ENCODE measurements at places on chromosomes 12 and 14.
A peak's percentile ranks its signal among the peaks of the same experiment; 100 is the strongest.

- DNase-seq: no peak
These were observed 128.9 kb upstream of the CCND2 start for GRCh38 chr12:4144676-4145075.

GRCh38 chr14:77319422-77319821, 1.3 kb downstream of the POMT2 start:
- DNase-seq: no peak

DNA sequence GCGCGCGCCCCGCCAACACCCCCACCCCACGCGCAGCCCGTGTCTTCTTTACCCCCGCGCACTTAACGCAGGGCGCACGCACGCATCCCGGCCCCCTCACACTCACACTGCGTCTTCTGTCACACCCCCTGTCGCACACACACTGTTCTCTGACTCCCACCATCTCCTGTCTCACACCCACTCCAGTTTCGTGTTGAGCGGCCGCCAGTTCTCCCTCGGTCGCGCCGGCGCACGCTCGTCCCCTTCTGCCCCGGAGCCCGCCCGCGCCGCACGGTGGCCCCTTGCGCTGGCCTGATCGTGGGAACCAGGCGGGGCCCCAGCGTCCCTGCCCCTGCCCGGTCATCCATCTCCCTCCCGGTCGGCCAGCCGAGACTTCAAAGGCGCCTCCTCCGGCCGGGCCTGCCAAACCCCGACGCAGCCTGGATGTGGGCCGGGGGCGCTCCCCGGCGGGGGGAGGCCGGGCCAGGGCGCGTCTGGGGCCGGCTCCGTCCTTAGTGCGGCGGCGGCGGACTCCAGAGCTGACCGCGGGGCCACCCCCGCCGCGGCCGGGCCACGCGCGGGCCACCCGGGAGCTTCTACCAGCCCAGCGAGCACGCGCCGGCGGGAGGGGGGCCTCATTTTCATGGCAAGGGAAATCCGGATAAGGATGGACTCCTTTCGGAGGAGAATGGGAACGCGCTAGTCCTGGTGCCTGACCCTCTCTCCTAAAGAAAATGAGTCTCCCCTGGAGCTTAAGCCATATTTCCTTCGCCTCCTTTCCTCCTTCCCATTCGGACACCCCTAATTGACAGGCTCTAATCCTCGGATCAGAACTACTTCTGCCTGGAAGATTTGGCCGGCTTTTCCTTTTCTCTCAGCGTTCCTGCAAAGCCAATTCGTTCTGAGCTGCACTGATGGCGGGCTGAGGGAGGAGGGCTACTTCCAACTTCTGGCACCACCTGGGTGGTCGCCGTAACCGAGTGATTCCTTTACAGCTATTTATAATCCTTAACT, 82.0 kb upstream of the HMGA2 start:
- peak; percentile 12 for DNase-seq

DNA sequence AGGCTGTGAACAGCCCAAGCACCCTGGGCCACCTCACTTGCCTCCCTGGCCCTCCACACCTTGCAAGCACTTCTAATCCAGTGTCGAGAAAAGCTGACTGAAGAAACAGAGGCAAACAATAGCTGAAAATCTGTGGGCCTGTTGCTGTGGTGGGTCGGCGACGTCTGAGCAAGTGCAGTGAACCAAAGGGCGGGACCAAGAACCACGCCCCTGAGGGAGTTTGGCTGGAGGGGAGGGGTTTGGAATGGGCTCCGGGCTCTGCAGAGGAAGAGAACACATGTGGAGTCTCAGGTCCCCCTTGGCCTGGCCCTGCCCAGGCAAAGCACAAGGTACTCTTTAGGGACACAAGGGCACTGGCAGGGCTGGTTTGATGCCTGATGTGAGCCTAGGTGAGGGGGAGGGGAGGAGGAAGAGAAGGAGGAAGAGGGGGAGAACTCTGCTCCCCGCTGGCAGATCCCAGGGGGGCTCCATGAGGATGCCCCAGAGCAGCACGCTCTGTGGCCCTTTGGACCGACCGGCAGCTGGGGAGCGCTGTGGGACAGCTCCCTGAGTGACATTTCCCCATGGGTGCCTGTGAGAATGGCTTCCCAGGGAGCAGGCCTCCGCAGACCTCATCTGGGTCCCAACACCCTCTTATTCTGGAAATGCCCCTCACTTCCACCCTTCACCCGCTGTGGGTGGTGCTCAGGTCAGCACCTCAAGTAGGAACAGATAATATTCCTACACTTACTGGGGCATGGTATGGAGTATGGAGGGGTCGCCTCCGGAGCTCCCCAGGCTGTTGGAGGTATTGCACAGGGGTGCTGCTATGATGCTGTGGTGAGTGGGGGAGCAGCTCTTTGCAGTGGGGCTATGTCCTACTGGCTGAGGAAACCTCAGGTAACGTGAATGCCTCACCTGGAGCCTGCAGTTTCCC, 85.5 kb downstream of the CPSF2 start:
- DNase-seq: no peak

DNA sequence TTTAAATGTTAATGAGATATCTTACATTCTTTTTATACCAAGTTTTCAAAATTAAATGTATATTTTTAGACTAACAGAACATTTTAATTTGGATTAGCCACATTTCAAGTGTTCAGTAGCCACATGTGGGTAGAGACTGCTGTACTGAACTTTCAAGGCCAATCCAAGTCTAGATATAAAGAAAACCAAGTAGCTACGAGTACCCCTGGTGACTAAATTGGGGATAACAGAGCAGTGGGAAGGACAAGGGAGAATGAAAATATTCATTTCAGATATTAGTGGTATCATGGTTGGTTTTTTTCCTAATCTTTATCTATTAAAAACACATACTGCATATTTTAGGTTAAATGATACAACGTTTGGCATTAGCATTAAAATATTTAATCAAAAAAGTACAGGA, 69.4 kb upstream of the RHOJ start:
- no peak for DNase-seq

DNA sequence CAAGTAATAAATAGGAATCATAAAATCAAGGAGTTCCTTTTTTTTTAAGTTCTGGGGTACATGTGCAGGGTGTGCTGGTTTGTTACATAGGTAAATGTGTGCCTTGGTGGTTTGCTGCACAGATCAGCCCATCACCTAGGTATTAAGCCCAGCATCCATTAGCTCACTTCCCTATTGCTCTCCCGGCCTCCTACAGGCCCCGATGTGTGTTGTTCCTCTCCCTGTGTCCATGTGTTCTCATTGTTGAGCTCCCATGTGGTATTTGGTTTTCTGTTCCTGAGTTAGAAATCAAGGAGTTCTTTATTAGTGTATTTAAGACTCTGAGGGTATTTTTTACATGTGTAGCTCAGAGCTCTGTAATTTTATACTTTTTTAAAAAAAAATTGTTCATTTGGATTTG, 86.0 kb downstream of the SCFD1 start:
- no peak for DNase-seq

- DNase-seq: peak; percentile 41
These were observed 85.1 kb downstream of the DIP2B start for GRCh38 chr12:50589650-50590435.

DNA sequence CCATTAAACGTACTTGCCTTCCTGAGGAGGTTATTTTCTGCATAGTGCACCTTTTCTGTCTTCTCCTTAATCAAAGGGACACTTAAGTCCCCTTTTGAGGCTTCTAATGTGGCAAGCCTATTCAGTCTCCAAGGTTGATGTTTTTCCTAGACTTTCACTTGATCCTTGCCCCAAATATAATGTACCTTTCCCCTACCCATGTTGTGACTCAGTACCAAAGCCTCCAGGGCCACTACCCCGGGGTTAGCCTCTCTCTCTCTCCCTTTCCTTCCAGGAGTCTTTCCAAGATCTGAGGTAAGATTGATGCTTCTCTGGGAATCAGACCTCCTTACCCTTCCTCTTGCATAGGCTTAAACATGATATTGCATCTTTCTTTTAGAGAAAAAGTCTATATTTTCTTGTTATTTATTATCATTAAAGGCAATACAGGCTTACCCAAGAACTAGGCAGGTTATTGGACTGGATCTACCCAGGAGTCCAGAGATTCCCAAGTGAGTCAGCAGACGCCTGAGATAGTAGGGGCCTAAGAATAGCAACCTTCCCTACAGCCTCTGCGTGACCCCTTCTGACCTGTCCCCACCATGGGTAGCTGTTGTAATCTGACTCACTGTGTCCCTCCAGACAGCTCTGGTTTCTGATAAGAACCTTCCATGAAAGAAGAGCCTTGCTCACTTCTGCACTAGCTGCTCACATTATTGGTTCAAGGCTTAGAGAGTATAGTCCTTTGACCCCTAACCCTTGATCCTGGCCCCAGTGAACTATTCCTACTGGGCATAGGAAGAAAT, 172.9 kb downstream of the ZFP36L1 start:
- DNase-seq: no peak

- peak; percentile 21 for DNase-seq
These were observed 11.4 kb upstream of the BCAT1 start for GRCh38 chr12:24960222-24960855.

DNA sequence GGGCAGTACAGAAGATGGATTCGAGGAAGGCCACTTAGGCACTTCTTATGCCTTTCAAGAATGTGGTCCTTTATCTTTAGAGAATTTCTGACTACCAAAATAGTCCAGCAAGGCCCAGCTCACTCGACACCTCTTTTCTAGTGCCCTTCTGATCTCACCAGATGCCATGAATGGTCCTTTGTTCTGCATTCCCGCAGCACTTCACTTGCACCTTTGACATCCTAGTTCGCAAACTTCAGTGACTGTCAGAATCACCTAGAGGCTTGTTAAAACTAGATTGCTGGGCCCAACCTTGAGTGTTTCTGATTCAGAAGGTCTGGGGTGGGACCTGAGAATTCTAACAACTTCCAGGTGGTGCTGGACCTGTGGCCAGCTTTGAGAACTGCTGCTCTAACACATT, 56.7 kb downstream of the PKP2 start:
- no peak for DNase-seq

DNA sequence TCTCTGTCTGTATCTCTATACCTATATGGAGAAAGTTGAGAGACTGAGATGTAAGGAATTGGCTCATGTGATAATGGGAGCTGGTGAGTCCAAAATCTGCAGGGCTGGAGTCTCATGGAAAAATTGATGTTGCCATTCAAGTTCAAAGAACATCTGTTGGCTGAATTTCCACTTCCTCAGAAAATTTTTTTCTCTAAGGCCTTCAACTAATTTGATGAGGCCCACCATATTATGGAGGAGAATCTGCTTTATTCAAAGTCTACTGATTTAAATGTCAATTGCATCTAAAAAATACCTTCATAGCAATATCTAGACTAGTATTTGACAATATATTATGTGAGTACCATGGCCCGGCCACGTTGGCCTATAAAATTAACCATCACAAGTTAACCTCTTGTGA, 261.4 kb downstream of the VRK1 start:
- no peak for DNase-seq

- DNase-seq: peak; percentile 64
These were observed 85.3 kb downstream of the RFLNA start for GRCh38 chr12:124379938-124380754.

DNA sequence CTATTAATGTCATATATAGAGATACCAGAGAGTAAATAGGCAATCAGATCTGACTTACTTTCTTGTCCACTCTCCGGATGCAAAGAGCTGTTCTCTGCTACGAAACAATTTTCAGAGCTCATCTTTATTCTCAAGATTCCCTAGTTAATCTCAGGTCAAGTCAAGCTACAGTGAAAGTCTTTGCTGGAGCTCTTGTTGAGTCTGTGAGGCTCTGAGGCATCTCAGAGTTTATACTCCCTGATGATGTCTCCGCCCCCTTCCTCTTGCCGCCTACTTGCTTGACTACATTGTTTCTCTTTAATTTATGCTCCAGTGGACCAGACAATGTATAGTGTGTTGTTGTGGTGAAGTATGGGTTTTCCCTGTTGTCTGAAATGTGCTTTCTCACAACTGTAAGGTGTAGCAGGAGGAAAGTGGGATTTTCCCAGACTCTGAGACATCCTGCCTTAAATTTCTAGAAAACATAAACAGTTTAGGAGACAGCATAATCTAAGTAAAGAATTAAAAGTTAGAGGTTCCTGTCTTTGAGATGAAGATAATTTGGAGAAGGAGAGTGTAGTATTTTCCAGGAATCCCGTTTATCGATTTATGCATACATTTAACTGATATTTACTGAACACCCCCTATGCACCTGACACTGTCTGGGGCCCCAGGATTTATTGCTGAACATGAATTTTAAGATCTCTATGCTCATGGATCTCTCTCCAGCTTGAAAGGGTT, at the start of gene CD69:
Gene CD69, minus strand, starts transcription at position 203 of the 720 bp plus-strand sequence. Its CDS starts 81 bp downstream, at position 122.
- no peak for DNase-seq

DNA sequence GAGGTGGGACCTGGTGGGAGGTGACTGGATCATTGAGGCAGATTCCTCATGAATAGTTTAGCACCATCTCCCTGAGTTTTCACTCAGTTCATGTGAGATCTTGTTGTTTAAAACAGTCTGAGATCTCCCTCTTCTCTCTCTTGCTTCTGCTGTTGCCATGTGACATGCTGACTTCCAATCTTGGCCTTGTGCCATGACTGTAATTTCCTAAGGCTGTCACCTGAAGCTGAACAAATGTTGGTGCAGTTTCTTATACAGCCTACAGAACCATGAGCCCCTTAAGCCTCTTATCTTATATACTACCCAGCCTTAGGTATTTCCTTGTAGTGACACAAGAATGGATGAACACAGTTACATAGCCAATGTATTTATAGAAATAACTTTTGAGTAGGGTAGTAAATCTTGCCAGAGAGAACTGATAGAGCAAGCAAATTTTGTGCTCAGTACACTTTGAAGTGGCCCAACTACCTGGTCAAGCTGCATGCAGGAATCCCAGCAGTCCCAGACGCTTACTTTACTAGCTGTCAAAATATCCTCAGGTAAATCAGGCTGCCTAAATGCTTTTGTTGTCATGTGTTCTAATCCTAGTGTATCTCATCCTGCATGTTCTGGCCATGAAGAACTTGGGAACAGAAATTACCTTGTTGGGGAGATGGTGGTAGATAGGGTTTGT, 445.6 kb upstream of the MIS18BP1 start:
- DNase-seq: no peak

- DNase-seq: no peak
These were observed 344.9 kb upstream of the STXBP6 start for GRCh38 chr14:25394791-25395391.

DNA sequence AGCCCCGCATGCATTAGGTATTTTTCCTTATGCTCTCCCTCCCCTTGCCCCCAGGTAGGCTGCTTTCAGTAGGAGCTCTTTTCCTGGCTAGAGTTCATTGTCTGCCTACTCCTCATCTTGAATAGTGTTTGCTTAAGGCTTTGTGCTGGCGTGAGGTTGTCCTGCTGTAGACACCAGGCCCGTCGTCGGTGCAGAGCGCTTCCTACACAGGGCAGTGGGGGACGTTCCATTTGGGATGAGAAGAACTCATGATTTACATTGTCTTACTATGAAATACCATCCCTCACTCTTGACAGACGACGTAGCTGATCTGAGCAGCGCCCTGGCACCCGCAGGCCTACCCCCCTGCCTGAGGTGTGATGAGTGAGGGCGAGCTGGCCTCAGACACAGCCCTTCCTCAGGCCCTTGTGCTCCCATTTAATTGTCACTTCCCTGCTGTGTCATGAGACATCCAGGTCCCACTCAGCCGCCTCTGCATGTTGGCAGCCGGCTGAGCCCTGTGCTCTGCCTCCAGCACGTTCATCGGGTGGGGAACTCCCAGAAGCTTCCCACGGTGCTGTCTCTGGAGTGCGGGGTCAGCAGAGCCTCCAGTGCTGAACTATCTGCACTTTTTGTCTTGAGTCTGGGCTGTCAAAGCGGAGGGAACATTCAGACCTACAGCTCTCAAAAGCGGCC, 76.0 kb downstream of the WDR20 start:
- no peak for DNase-seq

GRCh38 chr14:100573002-100573756, 14.0 kb downstream of the BEGAIN start:
- no peak for DNase-seq
